ENCODE measurements at places on chromosomes 6 and 20.

DNA sequence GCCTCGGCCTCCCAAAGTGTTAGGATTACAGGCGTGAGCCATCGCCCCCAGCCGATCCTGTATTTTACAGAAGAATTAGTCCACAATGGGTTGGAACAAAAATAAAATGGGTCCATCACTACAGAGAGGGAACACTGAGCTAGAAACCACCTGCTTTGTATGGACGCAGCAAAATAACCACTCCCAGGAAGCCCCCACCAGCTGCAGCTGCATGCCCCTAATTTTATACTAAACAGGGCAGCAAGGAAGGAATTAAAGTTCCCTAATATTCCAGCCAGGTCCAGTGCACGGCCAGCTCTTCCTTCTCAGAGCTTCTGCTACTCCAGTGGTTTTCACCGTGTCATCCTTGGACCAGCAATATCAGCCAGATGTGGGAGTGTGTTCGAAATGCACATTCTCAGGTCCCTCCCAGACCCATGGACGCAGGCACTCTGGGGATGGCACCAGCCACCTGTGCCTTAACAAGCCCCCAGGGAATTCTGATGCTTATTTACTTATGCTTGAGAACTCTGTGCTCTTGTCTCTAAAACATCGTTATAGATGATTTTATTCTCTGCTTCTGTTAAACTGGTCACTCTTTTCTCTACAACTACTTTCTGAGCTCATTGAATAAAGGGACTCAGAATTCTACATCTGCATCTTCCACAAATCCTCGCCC is 189.5 kb upstream of the SLC24A3 start:
- no peak for DNase-seq

GRCh38 chr6:22145376-22145775 is 151.5 kb downstream of the PRL start:
- no peak for DNase-seq

DNA sequence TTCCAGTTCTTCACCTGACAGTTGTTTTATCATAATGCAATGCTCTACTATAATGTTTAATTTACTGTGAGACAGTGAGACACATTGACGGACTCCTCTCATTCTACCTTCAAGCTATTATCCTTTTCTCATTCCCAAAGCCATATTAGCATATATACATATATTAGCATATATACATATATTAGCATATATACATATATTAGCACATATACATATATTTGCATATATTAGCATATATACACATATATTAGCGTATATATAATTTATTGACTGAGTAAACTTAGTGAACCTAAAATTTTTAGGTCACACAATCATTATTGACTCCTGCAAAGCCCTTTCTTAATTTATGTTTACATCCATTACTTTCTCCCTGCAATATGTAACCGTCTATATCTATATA is 555.0 kb upstream of the ADGRB3 start:
- no peak for DNase-seq

GRCh38 chr6:169224716-169225115 is 28.9 kb downstream of the THBS2 start:
- DNase-seq, result no peak

DNA sequence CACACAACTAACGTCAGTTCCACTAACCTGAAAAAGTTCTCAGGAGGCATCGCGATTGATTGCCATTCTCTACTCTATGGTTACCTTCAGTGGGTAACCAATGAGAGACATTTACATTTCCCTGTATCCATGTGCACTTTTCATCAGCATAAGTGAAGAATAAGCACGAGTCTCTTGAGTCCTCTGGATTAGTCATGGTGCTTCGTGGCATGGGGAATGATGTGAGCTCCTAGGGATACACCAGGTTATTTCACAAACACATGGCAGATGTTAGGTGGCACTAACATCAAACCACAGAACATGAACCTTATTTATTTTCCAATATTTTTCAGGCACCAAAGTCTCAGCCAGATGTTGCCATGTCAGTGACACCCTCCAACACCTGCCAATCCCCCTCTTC is 64.0 kb downstream of the FYN start:
- no peak for DNase-seq

DNA sequence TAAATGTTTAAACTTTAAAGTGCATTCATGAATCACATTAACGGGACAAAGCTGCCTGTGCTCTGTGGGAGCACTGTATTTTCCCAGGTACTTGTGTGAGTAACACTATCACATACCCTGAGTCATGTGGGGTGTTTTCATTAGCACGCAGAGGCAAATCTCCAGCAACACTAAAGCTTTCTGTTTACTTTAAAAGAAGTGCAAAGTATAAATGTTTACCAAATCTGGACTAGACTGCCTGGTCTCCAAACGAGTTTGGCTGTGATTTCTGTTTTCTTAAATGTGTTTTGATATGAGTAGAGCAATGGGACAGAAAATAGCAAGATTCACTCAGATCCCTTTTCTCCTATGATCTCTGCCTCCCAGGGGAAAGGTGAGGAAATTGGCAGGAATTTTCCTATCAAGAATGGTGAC is 28.8 kb upstream of the RIPPLY2 start:
- DNase-seq, result no peak

DNA sequence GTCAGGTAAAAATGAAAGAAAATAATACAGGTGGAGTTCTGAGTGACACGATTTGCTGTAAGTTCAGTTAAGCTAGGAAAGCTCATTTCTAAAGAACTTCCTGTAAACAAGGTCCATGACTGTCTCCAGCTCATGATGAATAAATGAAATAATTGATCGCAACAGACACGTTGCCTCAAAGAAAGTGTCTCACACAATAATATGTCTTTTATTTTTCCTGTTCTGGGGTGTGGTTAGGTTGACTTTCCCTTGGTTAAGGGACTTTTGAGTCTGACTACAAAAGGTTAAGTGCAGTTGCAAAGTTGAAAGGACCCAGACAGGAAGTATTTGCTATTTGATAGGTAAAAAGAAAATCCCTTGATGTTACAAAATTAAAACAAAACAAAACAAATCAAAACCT is 304.2 kb upstream of the PRDM1 start:
- DNase-seq, result no peak

DNA sequence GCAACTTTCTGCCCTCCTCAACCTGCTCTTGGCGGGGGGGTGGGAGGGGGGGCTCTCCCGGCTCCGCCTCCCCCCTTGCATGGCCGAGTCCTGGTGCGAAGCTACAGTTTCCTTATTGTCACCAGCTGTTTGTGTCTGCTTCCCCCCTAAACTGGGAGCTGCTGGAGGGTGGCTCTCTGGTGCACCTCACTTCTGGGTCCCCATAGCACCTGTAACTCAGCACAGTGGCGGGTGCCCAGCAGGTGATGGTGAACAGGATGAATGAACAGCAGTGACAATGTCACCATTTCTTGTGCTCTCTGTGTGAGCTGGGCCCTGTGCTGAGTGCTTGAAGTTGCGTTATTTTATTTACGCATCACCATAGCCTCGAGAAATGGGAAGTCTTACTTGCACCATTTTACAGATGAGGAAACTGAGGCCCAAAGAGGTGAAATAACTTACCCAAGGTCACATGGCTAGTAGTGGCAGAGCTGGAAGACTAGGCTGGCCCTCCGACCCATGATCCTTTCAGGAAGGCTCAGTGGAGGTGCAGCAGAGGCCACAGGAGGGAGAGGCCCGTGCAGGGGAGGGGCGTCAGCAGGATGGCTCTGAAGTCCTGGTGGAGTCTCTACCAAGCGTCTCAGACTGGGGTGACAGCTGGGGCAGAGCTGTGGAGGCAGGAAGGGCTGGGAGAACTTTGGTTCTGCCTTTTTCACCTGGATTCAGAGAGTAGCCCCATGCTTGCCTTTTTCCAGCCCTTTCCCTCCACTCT is 41.8 kb downstream of the SRC start:
- DNase-seq, result no peak

- DNase-seq, result no peak
These were observed 13.1 kb upstream of the PBOV1 start for GRCh38 chr6:138231381-138231886.

- no peak for DNase-seq
These were observed 14.1 kb upstream of the HCK start for GRCh38 chr20:32037929-32038328.

DNA sequence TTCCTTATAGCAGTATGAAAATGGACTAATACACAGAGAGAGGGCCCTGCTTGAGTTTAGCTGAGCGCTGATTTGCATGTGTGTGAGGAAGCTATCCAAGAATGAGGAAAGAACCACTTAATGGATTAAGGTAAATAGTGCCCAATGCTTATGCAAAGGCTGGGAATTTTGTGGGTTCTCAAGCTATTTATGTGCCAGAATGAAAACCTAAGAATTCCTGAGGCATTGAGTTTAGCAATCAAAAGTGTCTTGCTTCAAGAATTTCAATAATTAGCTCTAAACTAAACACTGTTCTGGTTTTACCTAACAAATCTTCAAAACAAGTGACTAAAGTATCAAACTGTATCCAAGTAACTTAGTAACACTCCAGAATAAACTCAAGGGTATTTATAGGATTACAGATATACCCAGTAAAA is 7.0 kb upstream of the OR14J1 start:
- no peak for DNase-seq

- DNase-seq, result no peak
These were observed 22.4 kb upstream of the IFNGR1 start for GRCh38 chr6:137241481-137242038.

DNA sequence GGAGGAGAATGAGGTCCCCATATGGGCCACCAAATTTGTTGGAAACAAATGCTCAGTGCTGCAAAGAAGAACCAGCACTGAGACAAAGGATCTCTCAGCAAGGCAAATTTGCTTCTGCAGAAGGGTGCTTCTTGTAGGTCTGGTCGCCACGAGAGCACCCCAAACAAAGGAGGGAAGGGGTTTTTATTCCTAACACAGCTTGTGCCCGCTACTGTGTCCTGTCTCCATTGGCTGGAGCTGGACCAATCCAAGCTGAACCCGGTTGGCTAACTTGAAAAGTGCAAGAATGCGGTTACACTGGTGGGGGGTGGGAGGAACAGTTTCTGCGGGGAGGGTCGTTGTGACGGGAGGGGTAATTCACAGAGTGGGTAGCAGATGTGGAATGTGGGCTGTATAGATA is 54.1 kb upstream of the TULP1 start:
- DNase-seq, result no peak

DNA sequence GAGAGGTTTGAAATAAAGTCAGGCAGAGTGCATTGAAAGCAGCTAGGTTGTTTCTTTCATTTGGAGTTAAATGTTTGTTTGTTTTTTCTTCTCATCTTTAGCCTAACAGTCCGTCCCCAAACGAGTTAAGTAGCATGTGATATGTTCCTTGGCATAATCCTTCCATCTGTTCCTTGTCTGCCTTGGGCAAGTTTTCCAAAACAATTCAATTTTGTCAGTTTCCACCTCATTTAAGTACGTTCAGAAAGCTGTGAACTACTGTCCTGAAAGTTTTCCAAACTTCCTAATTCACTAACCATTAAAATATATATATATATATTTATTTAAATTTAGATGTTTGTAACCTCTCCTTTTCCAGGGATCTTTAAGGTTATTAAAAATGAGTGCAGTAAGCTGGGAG is 61.8 kb upstream of the HDAC2 start:
- DNase-seq, result no peak

- DNase-seq, result no peak
These were observed 47.2 kb downstream of the BACH2 start for GRCh38 chr6:90249458-90249857.

GRCh38 chr6:112179631-112180030 is 74.7 kb downstream of the LAMA4 start:
- DNase-seq, result no peak

- no peak for DNase-seq
These were observed 154.6 kb downstream of the ZDHHC14 start for GRCh38 chr6:157535340-157536222.

- DNase-seq, result no peak
These were observed 6.2 kb downstream of the CST11 start for GRCh38 chr20:23446505-23446904.

- peak; percentile 6 for DNase-seq
These were observed 128.8 kb downstream of the SOBP start for GRCh38 chr6:107618672-107619071.

- DNase-seq, result no peak
These were observed 142.3 kb upstream of the NRSN1 start for GRCh38 chr6:23983735-23984134.

GRCh38 chr6:119647309-119647708 is 297.7 kb upstream of the MAN1A1 start:
- no peak for DNase-seq

All from stimulated activated CD8-positive, alpha-beta memory T cell treated with anti-CD3 and anti-CD28 coated beads, Interleukin-4, amount 100 ng/mL, for 1 hour (primary cell).